ENCODE measurements at places on chromosomes 11 and 22. TPM values are rescaled to one million over a fixed set of nuclear protein-coding genes. Genes with fewer than 3 reads are reported as not detected.

DNA sequence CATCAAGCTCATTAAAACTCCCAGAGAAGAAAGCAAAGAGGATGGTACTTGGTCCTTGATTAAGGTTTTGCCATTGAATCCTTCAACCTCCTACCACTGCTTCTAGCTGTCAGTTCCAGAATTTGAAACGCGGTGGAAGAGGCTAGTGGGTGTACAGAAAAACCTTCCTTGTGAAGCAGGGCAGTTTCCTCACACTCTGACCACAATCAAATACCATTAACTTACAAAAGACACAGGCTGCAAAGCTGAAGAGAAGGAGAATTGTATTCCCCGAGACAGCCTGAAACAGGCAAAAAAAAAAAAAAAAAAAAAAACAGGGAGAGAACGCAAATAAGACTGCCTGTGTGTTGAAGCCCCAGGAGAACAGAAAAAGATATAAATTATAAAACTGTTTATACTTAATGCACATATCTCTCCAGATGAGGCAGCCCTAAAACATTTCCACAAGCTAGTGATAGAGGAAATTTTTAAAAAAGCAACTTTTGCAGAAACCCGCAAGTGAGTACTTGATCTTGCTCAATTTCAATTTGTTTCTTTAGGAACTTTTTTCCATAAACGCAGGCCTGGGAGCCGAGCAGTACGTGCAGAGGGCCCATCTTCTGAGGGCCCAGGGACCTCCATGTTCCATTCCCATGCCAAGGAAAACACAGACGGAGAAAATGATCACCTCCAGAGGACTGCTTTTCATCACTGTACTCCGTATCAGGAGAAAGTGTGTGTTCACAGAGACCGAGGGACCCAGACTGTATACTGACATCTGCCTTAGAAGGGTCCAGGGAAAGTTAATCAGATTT is 218.7 kb upstream of the BLID start:
- DNase-seq = peak; percentile 23

GRCh38 chr11:119681361-119681910 is 47.6 kb downstream of the NECTIN1 start:
- no peak for DNase-seq

- peak; percentile 79 for DNase-seq
Observed at GRCh38 chr11:123061403-123062157, at the start of gene HSPA8. Gene HSPA8, minus strand, starts transcription at chr11:123062136. Its CDS starts 812 bp downstream, at chr11:123061324.

- DNase-seq = no peak
Observed at GRCh38 chr11:46855167-46855566, 9.1 kb upstream of the CKAP5 start.

GRCh38 chr11:64207256-64208085 is 950 bp downstream of the FERMT3 start:
- peak; percentile 80 for DNase-seq

Gene RAPSN
- 2.9 TPM for total RNA-seq

DNA sequence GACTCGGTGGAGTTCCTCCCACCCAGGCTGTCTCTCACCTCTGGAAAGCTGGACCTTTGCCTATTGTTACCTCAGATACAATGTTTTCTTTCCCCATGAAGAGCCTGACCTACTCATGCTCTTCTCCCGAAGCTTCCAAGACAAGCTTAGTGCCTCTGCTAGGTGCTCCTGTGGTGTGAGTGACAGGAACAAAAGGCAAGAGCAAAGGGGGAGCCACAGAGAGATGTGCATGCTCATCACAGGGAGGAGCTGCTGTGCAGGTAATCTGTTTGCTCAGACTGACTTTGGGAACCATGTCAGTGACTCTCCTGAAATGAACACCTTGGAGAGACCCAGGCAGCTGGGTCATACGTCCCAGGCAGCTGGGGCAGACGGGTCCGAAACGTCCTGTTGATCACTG is 53.6 kb upstream of the VSTM5 start:
- DNase-seq = no peak

Data from heart left ventricle (tissue), 16 donors.